ENCODE measurements at places on chromosomes 12 and 14. TPM values are rescaled to one million over a fixed set of nuclear protein-coding genes. Genes with fewer than 3 reads are reported as not detected.

Gene TPH2
- total RNA-seq, result not detected

Gene STON2
- total RNA-seq, result 100 TPM

Gene GRIP1
- total RNA-seq, result 0.17 TPM

Gene SLC35F4
- not detected for total RNA-seq

Gene OAS1
- total RNA-seq, result 30.7 TPM

Gene ACSM4
- not detected for total RNA-seq

Gene CACNB3
- total RNA-seq, result 16.3 TPM

Gene STAC3
- total RNA-seq, result not detected

Gene CLEC4A
- not detected for total RNA-seq

Gene SLC4A8
- 1.7 TPM for total RNA-seq

Gene GDF3
- 2.9 TPM for total RNA-seq

Gene LLPH
- 16.7 TPM for total RNA-seq

Gene MMP17
- 14.0 TPM for total RNA-seq

Gene SMIM41
- total RNA-seq, result not detected

Gene PZP
- total RNA-seq, result 2.4 TPM

Gene IL26
- not detected for total RNA-seq

Gene TMEM132C
- total RNA-seq, result not detected

Gene CELA1
- total RNA-seq, result not detected

Gene KRT72
- total RNA-seq, result not detected

Gene NTN4
- total RNA-seq, result 711 TPM

Gene CEBPE
- not detected for total RNA-seq

Gene P2RX7
- total RNA-seq, result 8.8 TPM

Gene MEG3
- 2.2 TPM for total RNA-seq

Gene GUCY2C
- not detected for total RNA-seq

Gene CLEC2A
- not detected for total RNA-seq

Gene PLEKHD1
- under 0.01 TPM for total RNA-seq

Gene AGAP2
- under 0.01 TPM for total RNA-seq

Gene POTEG
- total RNA-seq, result not detected

Gene KLRF2
- not detected for total RNA-seq

Gene P2RX2
- 0.17 TPM for total RNA-seq

Gene ERBB3
- 0.88 TPM for total RNA-seq

Gene NPC2
- 322 TPM for total RNA-seq

Gene SLC10A1
- not detected for total RNA-seq
